ENCODE measurements at places on chromosomes 16 and 17.
A peak's percentile ranks its signal among the peaks of the same experiment; 100 is the strongest.

DNA sequence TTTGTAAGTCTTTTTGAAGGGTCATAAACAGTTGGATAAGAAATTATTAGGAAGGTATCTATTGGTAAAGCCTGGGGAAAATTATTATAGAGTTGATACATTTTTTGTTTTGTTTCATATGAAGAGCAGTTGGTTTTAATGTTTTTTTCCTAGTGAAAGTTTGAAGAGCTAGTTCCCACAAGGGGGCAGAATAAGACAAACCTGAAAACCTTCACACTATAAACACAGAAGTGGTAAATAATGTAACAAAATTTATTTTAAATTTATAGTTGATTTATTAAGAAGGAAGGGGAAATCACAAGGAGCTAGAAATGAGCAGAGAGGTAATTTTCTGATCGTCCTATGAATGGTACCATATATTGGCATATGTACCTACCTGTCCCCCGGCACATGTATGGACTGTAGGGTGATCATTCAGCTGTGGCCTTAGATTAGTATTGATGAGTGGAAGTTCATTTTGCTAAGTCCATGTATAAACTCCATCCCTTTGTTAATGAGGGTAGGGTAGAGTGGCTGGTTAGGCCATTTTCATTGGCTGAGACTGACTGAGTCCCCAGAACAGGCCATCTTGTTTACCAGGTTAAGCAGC lies 116.3 kb downstream of the TANC2 start:
- no peak for DNase-seq

DNA sequence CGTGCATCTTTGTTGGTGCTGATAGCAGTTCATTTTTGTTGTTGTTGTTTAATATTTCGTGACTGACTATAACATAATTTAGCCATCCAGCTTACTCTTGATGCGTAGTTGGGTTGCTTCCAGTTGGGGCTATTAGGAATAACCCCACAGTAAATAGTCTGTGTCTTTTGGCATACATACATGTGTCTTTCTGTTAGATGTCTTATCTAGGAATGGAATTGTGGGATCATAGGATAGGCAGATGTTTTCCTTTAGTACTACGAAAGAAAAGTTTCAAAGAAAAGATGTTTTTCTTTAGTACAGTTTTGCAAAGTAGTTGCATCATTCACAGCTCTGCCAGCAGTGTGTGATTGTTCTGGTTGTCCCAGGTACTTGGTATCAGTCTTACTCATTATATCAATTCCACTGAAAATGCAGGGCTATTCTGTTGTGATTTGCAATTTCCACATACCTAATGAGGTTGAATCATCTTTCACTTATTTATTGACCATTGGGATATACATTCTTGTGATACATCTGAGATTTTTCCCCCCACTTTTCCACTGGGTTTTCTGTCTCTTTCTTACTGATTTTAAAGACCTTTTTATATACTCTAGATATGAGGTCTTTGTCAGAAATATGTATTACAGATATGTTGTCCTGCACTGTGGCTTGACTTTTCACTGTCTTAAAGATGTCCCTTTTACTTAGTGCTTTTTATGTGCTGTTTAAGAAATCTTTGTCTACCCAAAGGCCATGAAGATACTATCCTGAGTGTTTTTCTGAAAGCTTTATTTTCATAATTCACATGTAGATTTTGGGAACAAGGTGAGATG lies 173.3 kb downstream of the MRTFB start:
- DNase-seq: no peak

DNA sequence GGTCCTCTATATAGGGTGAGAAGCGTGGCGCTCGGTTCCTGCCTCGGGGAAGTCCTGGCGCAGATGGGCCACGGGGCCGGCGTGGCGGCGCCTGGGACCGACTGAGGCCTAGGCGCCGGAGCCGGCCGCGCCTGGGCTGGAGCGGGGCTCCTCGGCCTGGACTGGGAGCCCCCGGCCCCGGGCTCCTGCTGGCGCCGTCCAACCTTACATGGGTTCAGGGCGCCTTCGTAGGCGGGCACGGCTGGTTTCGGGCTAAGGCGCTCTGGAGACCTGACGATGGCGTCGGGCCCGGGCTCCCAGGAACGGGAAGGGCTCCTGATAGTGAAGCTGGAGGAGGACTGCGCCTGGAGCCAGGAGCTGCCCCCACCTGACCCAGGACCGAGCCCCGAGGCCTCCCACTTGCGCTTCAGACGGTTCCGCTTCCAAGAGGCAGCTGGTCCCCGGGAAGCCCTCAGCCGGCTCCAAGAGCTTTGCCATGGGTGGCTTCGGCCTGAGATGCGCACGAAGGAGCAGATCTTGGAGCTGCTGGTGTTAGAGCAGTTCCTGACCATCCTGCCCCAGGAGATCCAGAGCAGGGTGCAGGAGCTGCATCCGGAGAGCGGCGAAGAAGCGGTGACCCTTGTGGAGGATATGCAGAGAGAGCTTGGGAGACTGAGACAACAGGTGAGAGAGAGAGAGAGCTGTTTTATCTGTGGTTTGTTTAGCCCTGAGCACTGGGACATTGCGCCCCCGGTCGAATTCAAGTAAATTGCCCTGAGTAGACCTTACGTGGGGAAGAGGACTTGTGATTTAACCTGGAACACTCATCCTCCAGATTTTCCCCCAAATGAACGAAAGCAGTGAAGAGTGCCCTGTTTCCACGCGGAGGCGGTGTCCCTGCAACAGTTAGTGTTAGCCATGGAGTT lies 504 bp downstream of the ZNF263 start:
- DNase-seq: no peak

GRCh38 chr17:65633988-65634387 lies 72.5 kb upstream of the AXIN2 start:
- no peak for DNase-seq

- DNase-seq: no peak
These were observed 23.3 kb downstream of the MAP1LC3B start for GRCh38 chr16:87415441-87415840.

GRCh38 chr17:39772987-39773934 lies 35.5 kb downstream of the GRB7 start:
- DNase-seq: no peak

DNA sequence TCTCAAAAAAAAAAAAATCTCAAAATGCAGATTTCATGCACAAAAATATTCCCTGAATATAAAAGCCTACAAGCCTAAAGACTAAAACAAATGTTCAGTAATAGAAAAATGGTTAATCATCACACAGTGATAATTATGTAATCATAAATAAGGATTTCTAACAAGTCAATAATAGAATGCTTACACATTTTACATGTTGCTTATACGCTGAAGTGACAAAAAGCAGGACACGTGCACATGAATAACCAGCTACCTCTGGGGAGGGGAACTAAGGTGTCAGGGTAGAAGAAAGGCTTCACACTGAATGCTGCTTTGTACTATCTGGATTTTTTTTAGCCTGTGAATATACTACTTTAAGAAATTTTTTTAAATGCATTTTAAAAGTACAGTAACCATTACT lies 31.1 kb downstream of the HEATR6 start:
- no peak for DNase-seq

DNA sequence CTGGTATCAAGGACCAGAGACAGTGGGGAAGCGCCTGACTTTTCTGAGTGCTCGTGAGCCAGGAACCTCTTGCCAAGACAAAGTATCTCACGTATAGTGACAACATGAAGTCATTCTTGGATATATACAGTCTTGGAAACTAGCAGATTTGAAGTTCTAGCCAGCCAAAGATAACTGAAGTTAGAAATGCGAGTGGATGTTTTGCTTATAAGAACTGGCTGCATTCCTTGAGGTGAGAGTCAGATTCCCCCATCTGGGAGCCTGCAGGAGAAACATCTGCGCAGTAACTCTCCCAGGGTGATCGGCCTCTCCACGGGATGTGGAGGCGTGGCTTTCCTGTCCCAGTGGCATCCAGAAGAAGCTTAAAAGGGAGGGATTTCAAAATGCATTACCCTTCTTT lies 89.8 kb downstream of the SHISA6 start:
- no peak for DNase-seq

GRCh38 chr16:11562411-11562810 lies 24.3 kb downstream of the LITAF start:
- no peak for DNase-seq

GRCh38 chr17:75331671-75332070 lies 42.4 kb upstream of the SLC25A19 start:
- no peak for DNase-seq

DNA sequence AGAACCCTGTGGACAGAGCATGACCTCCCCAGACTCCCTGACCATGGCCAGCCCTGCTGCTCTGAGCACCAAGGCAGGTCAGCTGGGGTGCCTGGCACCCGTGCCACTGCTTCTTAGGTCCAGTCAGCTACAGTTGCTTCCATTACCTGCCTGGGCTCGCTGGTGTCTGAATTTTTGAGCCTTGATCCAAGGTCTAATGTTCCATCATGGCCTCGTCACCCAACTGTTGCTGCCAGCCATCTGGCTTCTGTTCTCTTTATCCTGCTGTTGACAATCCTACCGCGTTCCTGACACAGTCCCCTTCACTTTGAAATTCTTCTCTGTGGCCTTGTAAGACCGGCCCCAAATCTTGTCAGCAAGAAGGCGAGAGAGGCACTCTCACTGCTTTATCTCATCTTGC lies 16.7 kb downstream of the GLYR1 start:
- no peak for DNase-seq

GRCh38 chr17:72115781-72116525 lies 4.9 kb upstream of the SOX9 start:
- no peak for DNase-seq

DNA sequence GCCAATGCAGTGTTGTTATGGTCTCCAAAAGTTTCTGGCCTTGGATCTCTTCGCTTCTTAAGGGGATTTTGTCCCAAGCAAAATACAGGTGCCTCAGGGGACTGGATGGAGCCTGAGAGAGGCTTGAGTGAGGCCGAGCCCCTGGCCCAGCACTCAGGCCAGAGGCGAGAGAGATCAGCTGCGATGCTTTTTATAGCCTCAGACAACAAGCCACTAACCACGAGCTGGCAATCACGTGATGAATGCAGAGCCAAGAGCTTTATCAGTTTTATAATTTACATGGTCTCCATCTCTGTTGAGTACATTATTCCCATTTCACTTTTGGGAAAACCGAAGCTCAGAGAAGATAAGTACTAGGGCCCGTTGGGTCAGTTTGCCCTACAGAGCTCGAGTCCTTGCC lies 360.0 kb upstream of the CDH5 start:
- no peak for DNase-seq

DNA sequence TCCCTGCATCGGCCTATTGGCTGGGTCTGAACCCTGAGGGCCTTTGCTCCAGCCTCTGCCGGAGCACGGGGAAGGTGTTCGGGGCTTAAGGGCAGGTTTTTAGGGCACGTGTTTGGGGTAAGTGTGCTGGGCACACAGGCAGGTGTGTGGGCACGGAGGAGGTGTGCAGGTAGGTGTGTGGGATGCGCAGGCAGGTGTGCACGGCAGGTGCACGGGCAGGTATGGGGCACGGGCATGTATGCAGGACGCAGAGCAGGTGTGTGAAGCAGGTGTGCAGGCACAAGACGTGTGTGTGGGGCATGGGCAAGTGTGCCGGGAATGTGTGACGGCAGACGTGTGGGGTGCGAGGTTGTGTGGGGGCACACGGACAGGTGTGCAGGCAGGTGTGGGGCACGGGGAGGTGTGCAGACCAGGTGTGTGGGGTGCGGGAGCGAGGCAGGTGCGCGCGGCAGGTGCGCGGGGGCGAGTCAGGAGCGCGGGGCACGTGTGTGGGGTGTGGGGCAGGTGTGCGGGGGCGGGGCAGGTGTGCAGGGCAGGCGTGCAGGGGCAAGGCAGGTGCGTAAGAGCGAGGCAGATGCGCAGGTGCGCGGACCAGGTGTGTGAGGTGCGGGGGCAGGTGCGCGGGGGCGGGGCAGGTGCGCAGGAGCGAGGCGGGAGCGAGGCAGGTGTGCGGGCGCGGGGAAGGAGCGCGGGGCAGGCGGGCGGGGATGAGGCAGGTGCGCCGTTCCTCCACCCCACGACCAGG lies 28.6 kb upstream of the METRNL start:
- no peak for DNase-seq

DNA sequence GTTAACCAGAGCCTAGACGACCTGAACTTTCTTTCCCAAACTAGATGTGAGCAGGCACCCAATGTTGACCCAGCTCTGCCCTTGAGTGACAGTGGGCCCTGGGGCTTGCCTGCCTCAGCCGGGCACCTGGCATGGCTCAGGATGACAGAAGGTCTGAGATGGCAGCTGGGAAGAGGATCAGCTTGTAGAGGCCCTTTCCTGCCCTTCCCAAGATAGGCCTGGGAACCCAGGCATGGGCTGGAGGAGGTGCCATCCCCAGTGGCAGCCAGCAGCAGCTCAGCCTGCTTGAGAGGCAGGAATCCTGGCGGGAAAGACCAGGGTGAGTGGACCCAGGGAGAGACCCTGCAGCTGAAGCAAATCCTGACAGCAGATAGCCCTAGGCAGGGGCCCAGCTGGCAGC lies 59.1 kb downstream of the PIPOX start:
- DNase-seq: no peak

DNA sequence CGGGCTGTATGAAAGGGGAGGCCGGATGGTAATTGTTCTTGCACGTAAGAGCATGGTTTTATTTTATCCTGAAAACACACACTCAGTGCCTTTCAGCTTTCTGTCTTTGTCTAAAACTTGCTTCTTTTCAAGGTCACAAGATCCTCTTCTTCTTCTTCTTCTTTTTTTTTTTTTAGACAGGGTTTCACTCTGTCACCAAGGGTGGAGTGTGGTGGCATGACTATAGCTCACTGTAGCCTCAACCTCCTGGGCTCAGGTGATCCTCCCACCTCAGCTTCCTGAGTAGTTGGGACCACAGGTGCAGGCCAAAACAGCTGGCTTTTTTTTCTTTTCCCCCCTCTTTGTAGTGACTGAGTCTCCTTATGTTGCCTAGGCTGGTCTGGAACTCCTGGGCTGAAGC lies 15.9 kb upstream of the ZNF629 start:
- no peak for DNase-seq

GRCh38 chr17:32671896-32672295 lies 185.1 kb downstream of the CDK5R1 start:
- DNase-seq: no peak

DNA sequence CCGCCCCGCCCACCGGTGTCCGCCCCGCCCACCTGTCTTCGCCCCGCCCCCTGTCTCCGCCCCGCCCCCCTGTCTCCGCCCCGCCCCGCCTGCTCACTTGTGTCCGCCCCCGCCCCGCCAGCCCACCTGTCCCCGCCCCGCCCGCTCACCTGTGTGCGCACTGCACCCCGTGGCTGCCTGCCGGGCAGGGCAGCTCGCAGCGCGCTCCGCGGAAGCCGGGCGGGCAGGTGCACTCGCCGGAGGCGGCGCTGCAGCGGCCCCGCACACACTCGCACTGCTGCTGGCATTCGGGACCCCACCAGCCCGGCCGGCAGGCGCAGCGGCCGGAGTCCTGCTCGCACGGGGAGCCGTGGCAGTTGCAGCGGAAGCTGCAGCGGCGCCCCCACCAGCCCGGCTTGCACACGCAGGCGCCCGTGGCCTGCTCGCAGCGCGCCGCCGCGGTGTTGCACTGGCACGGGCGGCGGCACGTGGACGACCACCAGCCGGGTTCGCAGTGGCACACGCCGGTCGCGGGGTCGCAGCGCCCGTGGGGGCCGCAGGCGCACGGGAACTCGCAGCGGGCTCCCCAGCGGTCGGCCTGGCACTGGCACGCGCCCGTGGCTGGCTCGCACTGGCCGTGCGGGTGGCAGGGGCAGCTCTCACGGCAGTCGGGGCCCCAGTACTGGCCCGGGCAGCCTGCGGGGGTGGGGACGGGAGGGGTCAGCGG lies 2.1 kb downstream of the SCARF1 start:
- peak; percentile 44 for DNase-seq

GRCh38 chr16:82653550-82654511 lies 27.1 kb downstream of the CDH13 start:
- no peak for DNase-seq

- DNase-seq: no peak
These were observed 95.7 kb downstream of the ELAC2 start for GRCh38 chr17:12922120-12922519.

GRCh38 chr16:88017587-88018101 lies 66.4 kb downstream of the BANP start:
- DNase-seq: no peak
